Activated CD4-positive, alpha-beta T cell treated with anti-CD3 and anti-CD28 coated beads for 36 hours (primary cell): ENCODE measurements at places on chromosomes 1 and 21.

GRCh38 chr1:3907031-3907534 lies 7.0 kb upstream of the C1orf174 start:
- DNase-seq: peak; percentile 72

GRCh38 chr1:234281826-234282489 lies 91.3 kb upstream of the COA6 start:
- no peak for DNase-seq

- DNase-seq: no peak
Measured at GRCh38 chr1:2589431-2590232, 3.1 kb downstream of the PRXL2B start.

DNA sequence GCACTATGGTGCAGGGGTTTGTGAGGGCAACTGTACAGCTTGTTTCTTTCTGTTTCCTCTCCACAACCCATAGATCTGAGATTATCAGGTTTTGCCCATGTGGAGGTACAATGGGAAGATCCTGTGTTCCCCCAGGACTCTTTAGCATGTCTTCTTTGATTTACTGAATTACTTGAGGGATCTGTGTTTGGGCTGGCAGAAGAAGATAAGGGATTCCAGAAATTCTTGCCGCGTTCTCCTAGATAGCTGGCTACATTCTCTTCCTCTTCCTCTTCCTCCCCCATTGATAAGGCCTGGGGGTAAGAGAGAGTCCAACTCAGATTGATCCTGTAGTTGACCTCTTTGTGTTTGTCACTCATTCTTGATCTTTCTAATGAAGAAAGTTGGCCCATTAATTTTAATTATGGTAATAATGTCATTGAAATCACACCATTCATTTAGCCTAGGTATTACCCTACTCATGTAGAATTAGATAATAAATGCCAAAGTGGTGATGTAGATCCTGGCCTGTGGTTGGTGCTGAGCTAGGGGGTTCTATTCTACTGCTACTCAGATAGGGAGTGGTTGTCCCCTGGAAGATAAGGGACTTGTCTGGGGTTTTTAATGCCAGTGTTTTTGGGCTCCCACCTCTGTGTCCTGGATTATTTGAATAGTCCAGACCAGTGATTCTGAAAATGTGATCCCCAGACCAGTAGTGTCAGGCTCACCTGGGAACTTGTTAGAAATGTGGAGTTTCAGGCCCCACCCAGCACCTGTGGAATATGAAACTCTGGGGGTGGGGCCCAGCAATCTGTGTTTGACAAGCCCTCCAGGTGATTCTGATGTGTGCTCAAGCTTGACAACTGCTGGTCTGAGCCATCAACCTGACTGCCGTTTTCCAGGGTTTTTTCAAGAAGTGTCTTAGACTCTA lies 122.2 kb downstream of the NOS1AP start:
- no peak for DNase-seq

DNA sequence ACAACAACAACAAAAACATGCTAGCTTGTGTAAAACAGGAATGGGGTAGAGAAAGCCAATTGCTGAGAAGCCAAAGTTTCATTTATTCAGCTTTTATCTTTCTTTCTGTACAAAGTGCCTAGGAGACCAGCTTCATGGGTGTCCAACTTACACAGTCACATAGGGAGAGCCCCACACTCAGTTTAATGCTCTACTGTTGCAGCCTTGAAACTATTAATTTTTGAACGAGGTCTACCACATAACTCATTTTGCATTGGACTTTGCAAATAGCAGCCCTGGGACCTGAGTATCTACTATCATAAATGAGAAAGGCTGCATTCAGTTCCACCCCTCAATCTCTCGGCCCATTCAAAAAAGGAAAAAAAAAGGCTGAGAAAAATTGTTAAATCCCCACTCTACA lies 98.8 kb downstream of the ZNF644 start:
- no peak for DNase-seq

GRCh38 chr1:185653615-185654014 lies 80.6 kb upstream of the HMCN1 start:
- DNase-seq: no peak

DNA sequence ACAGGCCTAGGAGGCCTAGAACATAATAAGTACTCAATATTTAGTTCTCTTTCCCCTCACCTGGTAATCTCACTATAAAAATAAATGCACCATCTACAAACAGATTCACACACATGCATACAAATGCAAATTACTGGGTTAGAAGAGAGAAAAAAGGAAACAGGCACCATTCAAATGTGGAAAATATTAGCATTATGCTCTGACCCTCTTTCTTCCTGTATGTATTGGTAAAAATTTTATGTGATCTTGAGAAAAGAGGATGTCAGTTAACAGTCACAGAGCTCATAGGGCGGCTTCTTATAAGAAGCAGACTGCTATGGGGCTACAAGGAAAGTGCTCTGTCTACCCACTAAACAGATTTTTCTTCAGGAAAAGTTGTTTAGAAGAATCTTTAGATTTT lies 565.4 kb downstream of the LMO4 start:
- no peak for DNase-seq

- no peak for DNase-seq
Measured at GRCh38 chr1:205068457-205069040, 15.7 kb downstream of the TMEM81 start.
